ENCODE measurements at places on chromosomes 12 and 14. TPM values are rescaled to one million over a fixed set of nuclear protein-coding genes. Genes with fewer than 3 reads are reported as not detected.

GRCh38 chr12:74111688-74112360 is 425.8 kb upstream of the ATXN7L3B start:
- DNase-seq, result peak; percentile 61
- no peak overlapping the region for H3K27ac ChIP-seq
- no peak overlapping the region for H3K4me3 ChIP-seq
- H3K4me1 ChIP-seq, result no peaks in the 10 kb centered on the region
- H3K36me3 ChIP-seq, result no peaks in the 10 kb centered on the region

DNA sequence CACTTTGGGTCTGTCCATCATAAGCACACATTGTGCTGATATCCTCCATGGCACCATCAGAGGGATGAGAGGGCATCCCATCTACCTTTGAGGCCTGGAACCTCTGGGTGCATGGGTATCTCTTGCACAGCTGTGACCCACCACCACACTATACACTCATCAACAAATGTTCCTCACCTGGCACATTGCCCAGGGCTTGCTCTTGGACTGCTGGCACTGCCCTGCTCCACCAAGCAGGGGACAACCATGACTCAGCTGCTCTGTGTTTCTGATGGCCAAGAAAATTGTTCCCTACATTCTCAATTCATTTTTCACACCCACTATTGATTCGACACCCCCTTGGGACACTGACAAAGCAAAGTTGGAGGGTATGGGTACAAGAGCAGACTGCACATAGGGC is 155.5 kb downstream of the PTPRO start:
- H3K4me3 ChIP-seq, result no peak overlapping the region
- no peaks in the 10 kb centered on the region for H3K4me1 ChIP-seq
- no peaks in the 10 kb centered on the region for H3K36me3 ChIP-seq
- no peaks in the 10 kb centered on the region for H3K27me3 ChIP-seq

- DNase-seq, result no peak
Observed at GRCh38 chr14:52801014-52801712, 9.8 kb upstream of the GNPNAT1 start.

- no peaks in the 10 kb centered on the region for H3K36me3 ChIP-seq
- no peak for DNase-seq
- peaks cover 4% of the 10 kb centered on the region for H3K4me1 ChIP-seq
- no peak overlapping the region for H3K27ac ChIP-seq
- no peak overlapping the region for H3K4me3 ChIP-seq
- no peaks in the 10 kb centered on the region for H3K27me3 ChIP-seq
Observed at GRCh38 chr12:103647267-103647666, 60.2 kb downstream of the STAB2 start.

- no peak overlapping the region for H3K4me3 ChIP-seq
- H3K4me1 ChIP-seq, result peaks cover 10% of the 10 kb centered on the region
- H3K27me3 ChIP-seq, result no peaks in the 10 kb centered on the region
- no peak for DNase-seq
- no peaks in the 10 kb centered on the region for H3K36me3 ChIP-seq
- H3K27ac ChIP-seq, result no peak overlapping the region
Observed at GRCh38 chr14:74641601-74642391, 29.8 kb upstream of the LTBP2 start.

DNA sequence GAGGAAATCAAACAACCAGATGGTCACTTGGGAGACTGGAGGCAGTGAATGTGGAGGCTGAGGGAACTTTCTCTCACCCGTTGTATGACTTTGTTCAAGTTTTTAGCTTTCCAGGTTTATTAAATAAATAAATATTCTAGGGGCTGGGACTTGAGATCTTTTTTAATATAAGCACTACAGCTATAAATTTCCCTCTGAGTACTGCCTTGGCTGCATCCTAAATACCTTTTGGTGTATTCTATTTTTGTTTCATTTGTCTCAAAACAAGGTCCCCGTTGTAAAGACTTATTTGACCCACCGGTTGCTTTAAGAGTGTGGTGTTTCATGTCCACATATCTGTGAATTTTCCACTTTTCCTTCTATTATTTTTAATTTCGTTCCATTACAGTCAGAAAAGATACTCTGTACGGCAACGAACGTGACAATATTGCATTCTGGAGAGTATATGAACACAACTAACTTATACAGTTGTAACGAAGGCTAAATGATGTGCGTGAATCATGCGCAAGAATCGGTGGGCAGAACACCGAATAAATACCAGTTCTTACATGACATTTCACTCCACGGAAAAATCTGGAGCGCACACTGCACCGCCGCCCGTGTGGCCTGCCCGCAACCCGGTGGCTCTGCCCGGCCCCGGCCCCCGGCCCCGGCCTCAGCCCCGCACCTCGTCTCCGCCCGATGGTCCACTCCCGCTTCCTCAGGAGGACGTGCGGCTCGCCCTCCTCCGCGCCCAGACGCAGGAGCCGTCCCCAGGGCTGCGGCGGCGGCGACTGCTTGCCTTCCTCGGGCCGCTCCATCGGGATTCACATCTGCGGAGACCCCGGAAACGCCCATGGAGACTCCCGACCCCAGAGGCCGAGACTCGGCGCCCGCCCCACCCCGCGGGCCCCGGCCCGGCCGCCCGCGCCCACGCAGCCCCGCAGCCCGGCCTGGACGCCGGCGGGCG is 602 bp downstream of the CHFR start:
- peak overlapping the region; percentile 97 for H3K4me3 ChIP-seq
- H3K36me3 ChIP-seq, result no peaks in the 10 kb centered on the region
- H3K4me1 ChIP-seq, result peaks cover 12% of the 10 kb centered on the region
- H3K27ac ChIP-seq, result no peak overlapping the region

- no peak for DNase-seq
- no peak overlapping the region for H3K4me3 ChIP-seq
- no peak overlapping the region for H3K27ac ChIP-seq
- no peaks in the 10 kb centered on the region for H3K4me1 ChIP-seq
Observed at GRCh38 chr12:19608039-19608438, 168.7 kb downstream of the AEBP2 start.

DNA sequence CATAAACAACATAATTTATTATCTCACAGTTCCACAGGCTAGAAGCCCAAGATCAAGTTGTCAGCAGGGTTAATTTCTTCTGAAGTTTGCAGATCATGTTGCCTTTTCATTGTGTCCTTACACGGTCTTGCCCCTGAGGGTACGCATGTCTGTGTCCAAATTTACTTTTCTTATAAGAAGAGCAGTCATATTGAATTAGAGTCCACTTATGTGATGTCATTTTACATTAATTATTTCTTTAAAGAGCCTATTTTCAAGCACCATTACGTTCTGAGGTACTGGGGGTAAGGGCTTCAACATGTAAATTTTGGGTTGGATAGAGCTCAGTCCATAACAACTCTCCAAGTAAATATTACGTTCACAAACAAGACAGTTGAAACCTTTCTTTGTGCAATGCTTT is 236.6 kb upstream of the OR4E1 start:
- no peak for DNase-seq
- H3K4me3 ChIP-seq, result no peak overlapping the region
- no peak overlapping the region for H3K27ac ChIP-seq
- peaks cover 22% of the 10 kb centered on the region for H3K27me3 ChIP-seq

- H3K4me1 ChIP-seq, result peaks cover 10% of the 10 kb centered on the region
- H3K27ac ChIP-seq, result no peak overlapping the region
- no peaks in the 10 kb centered on the region for H3K36me3 ChIP-seq
Observed at GRCh38 chr14:102779574-102780315, 2.5 kb downstream of the TRAF3 start.

- H3K27me3 ChIP-seq, result no peaks in the 10 kb centered on the region
- H3K27ac ChIP-seq, result no peak overlapping the region
- H3K36me3 ChIP-seq, result no peaks in the 10 kb centered on the region
- DNase-seq, result peak; percentile 66
- H3K4me1 ChIP-seq, result peaks cover 46% of the 10 kb centered on the region
- no peak overlapping the region for H3K4me3 ChIP-seq
Observed at GRCh38 chr12:32493282-32493681, 93.9 kb downstream of the FGD4 start.

The TMEM30B gene
- total RNA-seq, result 0.07 TPM

The GRIP1 gene
- 25.0 TPM for total RNA-seq

The AKAP5 gene
- total RNA-seq, result 3.2 TPM

The INHBE gene
- total RNA-seq, result not detected

The CMKLR1 gene
- not detected for total RNA-seq

The SERPINA3 gene
- not detected for total RNA-seq

The VASH1 gene
- 10.3 TPM for total RNA-seq

The ZC2HC1C gene
- total RNA-seq, result 0.90 TPM

The FAR2 gene
- 19.5 TPM for total RNA-seq
